ENCODE measurements at places on chromosomes 7 and 10.
A peak's percentile ranks its signal among the peaks of the same experiment; 100 is the strongest.

- peak; percentile 60 for DNase-seq
Observed at GRCh38 chr10:30775779-30776591, 146.4 kb upstream of the LYZL2 start.

- DNase-seq = no peak
Observed at GRCh38 chr7:96273716-96274115, 48.2 kb downstream of the SLC25A13 start.

- DNase-seq = no peak
Observed at GRCh38 chr10:75743291-75743778, 311.9 kb downstream of the LRMDA start.

DNA sequence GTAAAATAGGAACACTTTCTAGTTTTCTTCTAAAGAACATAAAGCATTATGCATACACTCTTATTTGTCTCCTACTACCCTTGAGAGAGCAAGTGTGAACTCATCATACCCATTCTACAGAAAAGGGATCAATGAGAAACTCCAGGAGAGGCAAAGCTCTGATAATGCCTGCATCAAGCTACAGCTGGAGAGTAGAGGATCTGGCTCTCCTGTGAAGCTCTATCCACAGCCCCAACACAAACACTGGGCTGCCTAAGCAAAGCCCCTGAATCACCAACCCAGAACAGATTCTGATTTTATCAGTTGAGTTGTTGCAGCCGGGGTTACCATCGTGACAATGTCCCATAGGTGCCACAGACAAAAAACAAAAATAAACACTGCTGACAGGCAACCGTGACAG, 74.9 kb downstream of the NUDCD3 start:
- DNase-seq = no peak

DNA sequence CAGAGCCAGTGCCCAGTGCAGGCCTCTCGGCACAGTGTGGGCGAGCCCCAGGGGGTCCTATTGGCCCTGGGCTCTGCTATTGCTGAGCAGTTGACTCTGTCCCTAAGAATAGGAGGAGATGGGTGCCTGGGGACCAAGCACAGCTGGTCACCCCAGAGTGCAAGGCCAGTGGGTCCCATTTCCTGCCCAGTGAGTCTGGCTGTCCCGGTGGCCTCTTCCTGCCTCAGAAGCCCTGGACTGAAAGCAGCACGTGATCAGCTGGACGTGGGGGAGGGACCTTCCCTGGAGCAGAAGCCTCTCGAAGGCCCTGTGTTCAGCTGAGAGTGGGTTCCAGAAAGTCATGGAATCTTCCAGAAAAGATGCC, 42.0 kb downstream of the PWWP2B start:
- no peak for DNase-seq

DNA sequence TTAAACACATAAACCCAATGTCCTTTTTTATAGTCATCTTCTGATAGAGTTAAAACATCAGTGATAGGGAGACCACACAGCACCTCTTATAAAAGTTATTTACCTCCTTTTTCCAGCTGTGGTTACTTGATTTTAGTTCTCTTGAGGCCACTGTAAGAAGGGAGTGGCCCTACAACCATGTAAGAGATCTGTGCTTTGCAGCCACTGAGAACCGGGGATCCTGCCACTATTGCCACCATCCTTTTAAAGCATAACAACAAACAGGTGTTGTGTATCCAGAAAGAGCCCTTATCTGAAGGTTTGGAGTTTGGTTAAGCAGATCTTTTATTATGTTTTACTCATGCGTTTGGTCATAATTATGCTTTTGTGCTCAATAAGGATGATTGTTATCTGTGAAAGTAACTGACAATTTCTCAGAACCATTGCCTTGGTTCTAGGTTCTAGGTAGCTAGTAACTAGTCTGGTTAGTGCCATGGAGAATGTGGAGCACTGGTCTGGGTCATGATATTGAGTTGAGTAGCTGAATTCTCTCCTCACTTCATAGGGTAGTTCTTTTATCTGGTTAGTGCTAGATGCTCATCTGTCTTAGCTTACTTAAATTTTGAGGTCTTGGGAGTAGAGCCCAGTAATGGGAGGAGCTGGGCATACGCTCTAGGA, 56.5 kb downstream of the ST7 start:
- no peak for DNase-seq

- DNase-seq = no peak
Observed at GRCh38 chr7:7567898-7568531, 1.3 kb downstream of the MIOS start.

DNA sequence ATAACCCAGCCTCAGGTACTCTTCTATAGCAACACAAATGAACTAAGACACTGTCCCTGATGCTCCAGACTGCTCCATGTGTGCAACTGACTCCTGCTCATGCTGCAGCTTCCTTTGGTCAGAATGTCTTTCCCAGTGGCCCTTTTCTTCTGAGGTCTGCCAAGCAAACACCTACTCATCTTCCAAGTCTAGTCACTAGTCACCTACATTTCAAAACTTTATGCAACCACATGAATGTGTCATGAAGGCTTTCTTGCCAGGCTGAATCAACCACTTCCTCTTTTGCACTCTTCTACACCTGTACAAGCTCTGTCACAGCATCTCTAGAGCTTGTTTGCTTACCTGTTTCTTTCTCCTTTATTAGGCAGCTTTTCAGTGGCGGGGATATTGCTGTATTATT, 75.8 kb downstream of the LSMEM1 start:
- DNase-seq = no peak

DNA sequence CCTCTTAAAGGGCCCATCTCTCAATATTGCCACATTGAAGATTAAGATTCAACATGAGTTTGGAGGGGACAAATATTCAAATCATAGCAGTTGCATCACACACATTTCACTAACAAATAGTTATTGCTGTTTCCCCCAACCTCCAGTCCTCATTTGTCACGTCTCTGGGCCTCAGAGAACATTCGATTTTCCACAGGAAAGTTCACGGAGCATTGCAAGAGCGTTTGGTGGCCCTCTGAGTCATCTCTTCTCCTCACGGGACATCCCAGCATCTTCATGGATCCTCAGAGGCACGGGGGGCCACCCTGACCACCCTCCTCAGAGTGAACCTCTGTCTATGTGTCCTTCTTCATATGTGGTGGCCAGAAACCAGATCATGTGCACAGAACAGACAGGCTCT, 50.3 kb upstream of the CHST15 start:
- no peak for DNase-seq

GRCh38 chr10:114402871-114403540, 1.3 kb downstream of the AFAP1L2 start:
- no peak for DNase-seq

DNA sequence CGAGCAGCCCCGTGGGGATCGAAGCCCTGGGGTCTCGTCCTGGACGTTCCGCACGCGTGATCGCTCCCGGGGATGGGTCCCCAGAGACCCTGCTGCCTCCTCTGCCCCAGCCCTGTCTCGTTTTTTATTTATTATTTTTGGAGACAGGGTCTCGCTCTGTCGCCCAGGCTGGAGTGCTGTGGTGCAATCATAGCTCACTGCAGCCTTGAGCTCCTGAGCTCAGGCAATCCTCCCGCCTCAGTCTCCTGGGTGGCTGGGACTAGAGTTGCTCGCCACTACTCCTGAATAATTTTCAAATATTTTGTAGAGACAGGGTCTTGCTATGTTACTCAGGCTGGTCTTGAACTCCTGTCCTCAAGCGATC, 319 bp upstream of the STX1A start:
- DNase-seq = no peak

DNA sequence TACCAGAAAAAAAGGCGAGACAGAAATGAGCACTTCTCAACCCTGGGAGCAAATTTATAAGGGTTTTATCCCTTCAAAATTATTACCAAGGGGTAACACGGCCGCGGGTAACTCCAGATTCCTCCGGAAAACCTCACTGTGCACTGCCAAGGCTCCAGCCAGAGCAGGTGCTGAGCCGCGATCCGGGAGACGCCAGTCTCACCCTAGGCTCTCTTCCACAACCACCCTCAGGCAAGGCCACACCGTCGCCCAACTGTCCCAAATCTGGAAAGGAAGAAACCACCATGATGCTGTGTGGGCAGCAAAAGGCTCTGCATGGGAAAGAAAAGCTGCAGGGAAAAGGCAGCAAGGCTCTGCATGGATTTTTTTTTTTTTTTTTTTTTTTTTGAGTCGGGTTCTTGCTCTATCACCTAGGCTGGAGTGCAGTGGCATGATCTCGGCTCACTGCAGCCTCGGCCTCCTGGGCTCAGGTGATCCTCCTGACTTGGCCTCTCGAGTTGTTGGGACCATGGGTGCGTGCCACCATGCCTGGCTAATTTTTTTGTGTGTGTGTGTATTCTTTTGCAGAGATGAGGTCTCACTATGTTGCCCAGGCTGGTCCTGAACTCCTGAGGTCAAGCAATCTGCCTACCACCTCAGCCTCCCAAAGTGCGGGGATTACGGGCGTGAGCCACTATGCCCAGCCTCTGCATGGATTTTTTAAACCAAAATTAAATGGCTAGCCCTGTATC, 39.0 kb downstream of the MAD1L1 start:
- no peak for DNase-seq

DNA sequence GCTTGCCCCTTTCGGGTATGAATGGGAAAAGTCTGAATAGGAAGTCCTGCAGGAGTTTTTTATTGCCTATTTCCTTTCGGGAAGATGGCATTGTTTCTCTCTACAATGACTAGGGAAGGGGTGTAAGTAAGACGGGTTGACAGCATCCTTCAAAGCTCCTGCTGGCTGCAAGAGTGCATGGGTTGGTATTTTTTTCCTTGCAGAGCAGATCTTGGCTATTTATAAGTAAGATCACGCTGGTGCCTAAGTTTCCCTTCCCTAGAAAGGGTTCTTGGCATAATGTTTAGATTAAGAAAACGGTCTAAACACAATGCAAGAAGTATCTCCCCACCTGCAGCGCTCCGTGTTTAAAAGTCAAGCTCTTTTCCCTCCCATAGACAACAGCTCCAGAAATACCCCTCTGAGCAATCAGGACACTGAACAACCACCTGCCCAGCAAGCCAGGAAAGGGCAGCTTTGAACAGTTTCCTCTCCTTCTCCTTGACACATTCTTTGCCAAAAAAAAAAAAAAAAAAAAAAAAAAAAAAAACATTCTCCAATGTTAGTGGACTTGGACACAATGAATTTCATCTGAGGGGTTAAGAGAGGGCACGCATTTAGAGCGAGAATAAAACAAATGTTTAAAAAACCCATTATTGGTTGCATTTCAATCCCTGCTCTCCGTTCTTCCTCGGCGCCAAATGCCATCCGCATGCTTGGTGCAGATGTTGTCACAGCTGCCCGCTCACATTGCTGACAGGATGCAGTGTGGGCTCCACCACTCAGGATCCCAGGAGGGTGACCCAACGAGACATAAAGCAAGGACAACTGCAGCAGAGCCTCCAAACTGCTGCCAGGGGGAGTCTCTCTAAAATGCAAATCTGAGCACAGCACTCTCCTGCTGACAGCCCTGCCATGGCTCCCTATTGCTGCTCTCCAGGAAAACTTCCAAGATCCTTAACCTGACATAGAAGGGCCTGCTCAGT, 427.4 kb upstream of the MGMT start:
- DNase-seq = no peak

- no peak for DNase-seq
Observed at GRCh38 chr10:89399956-89400355, 7.5 kb downstream of the IFIT1 start.

DNA sequence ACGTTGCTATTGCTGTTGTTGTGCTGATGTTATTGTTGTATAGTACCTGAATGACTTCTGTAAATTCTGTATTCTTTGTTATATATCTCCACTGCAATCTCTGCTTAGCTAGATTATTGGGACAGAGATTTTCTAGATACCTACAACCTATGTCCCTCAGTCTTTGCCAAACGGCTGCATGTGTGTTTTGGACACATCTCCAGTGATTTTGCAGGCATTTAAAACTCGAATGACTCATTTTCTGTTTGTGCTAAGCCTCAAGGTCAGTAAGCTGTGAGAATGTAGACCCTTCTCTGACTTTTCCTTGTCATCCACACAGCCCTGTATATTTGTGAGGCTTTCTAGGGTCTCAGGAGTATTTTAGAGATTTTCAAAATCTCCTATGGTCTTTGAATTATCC, 410.7 kb downstream of the POM121L12 start:
- no peak for DNase-seq

DNA sequence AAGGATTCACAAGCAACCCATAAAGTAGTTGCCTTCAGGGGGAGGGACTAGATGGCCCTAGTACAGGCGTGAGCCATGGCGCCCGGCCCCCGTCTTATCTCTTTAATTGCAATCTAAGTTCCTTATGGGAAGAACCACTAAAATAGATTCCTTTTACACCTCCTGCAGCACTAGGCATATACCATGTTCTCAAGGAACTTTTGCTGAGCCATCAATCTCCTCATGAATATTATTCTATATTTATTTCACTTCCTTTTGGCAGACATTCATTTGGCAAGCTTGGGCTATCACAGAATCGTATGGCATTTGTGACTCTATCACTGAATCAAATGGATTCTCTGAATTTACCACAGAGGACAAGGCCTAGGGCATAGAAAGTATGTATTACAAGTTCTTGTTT, 14.8 kb upstream of the DNAJC12 start:
- no peak for DNase-seq

DNA sequence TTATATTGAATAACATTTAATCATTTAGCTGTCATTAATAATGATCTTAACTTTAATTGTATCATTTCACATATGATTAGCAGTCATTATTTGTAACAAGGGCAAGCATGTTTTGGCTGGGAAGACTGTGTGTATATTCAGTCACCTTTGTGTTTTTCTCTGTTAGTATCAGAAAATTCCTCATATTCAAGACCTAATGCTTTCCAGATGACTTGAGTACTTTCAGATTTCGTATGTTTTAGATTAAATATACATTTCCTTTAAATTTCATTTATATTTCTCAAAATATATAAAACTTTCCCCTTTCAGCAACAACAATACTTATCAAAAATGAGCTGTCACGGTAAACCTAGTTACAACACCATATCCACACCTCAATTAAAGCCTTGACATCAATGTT, 6.3 kb upstream of the CACNA2D1 start:
- DNase-seq = no peak

- no peak for DNase-seq
Observed at GRCh38 chr7:41977151-41977651, 259.8 kb downstream of the GLI3 start.

GRCh38 chr10:128859738-128860386, 607.2 kb upstream of the MGMT start:
- no peak for DNase-seq

Measured in non-pigmented ciliary epithelial cell (primary cell).